SJCRH30 (cell line): ENCODE measurements at places on chromosomes 7 and 10. TPM values are rescaled to one million over a fixed set of nuclear protein-coding genes. Genes with fewer than 3 reads are reported as not detected.

- no peak for DNase-seq
Measured at GRCh38 chr7:95317546-95317945, 6.8 kb downstream of the PON1 start.

- DNase-seq, result no peak
Measured at GRCh38 chr10:24718031-24718855, 5.4 kb downstream of the ARHGAP21 start.

- DNase-seq, result no peak
Measured at GRCh38 chr7:81070956-81071355, 152.1 kb upstream of the SEMA3C start.

Gene LRMDA
- total RNA-seq, result 0.24 TPM in 1 of 2 replicates, not detected in the other

Gene HOXA7
- 38.6 and 40.4 TPM in 2 replicates for total RNA-seq

Gene RELN
- total RNA-seq, result 54.7 and 59.0 TPM in 2 replicates

- DNase-seq, result no peak
Measured at GRCh38 chr7:9939176-9939575, 1034.5 kb upstream of the PHF14 start.
